Esophagus muscularis mucosa (tissue), 4 donors: ENCODE measurements at places on chromosomes 7 and 10. TPM values are rescaled to one million over a fixed set of nuclear protein-coding genes. Genes with fewer than 3 reads are reported as not detected.

GRCh38 chr10:93080350-93081046 is 6.8 kb downstream of the CYP26A1 start:
- DNase-seq, result peak; percentile 92

- no peak for DNase-seq
Measured at GRCh38 chr10:104336821-104337467, 1.3 kb downstream of the ITPRIP start.

DNA sequence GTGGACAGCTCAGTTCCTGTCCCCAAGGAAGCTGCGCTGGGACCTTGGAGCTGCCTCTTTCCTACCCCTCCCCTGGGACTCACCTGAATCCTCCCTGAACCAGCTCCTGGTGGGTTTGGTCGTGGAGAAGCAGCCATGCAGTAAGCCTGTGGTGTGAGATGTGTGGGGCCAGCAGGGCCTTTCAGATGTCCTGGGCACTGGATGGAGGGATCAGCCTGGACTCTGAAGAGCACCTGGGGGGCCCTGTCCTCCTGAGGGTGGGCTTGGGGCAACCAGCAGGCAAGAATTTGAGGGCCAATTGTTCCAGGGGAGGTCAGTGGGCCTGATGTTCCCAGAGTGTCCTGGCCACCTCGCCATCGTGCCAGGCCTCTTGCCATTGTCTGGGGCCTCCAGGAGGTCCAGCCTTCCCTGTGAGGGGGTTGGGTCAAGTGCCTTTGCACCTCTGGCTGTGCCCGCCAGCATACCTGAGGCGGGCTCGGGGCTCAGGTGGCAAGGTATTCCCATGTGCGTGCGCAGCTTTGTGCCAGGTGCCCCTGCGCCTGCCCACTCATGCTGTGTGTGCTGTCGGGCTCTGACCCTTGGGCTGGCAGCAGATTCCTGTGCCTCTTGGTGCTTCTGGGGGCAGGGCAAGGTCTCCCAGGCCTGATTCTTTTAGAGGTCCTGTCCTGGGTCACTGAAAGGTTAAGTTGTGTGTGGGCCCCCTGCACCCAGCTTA is 7.3 kb downstream of the TRIM8 start:
- DNase-seq, result no peak

C10orf53 gene
- not detected for total RNA-seq

DNA sequence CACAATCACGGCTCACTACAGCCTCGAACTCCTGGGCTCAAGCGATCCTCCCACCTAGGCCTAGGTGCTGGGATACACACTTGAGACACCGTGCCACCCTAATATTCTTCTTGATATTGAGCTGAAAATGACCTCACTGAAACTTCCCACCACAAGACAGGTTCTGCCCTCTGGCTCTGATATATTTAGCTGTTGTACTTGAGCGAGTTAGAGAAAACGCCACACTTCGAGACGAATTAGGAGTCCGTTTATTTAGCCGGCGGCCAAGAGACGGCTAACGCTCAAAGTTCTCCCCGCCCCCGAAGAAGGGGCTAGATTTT is 17.9 kb downstream of the ZC3HAV1 start:
- no peak for DNase-seq

DNA sequence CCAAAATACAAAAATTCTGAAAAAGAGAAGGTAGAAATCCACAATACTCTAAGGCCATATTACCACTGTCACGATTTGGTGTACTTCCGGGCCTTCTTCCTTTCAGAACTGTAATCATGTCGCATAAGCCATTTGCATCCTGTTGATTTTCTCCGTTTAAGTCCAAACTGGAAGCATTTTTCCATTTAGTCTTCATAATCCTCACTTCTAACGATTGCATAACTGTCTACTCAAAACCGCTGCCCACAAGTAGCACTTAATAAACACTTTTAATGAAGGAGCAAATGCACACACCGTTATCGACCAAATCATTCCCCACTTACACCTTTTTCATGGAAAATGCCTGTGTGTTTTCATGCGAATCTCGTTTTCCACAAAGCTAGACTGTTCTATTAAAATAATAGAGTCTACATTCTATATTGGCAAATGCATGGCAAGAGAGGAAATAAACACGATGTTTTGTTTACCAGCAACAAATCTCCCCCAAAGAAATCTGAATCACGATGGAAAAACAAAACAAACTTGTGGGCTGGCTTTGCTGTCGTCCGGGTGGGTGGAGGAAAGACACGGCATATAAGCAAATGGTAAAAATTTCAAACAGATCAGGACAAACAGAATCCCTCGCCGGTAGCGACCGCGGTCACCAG is 1.0 kb downstream of the ATE1 start:
- DNase-seq, result no peak

- no peak for DNase-seq
Measured at GRCh38 chr10:62512732-62513475, 138.7 kb downstream of the ZNF365 start.

- no peak for DNase-seq
Measured at GRCh38 chr7:5408777-5409176, 14.9 kb downstream of the TNRC18 start.

RELN gene
- total RNA-seq, result 8.0 TPM
